ENCODE measurements at places on chromosomes 2 and 18.

- no peak for DNase-seq
Measured at GRCh38 chr2:225196579-225196978, 154.3 kb upstream of the DOCK10 start.

DNA sequence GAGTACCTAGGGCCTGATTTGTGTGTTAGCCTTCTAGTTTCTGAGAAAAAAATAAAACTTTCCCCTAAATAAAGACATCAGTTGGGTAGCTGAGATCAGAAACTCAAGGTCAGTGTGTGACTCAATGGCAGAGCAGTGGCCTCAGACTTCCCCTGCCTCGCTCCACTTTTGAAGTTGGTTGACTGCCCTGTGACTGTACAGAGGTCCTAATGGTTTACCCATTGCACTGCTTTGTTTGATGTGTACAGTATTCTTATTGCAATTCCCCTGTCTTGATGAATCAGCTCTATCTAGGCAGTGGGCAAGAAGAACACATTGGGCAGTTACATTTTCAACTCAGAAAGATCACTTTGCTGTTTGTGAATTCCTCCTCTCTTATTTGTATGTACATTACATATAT lies 315.7 kb downstream of the KCNS3 start:
- DNase-seq, result no peak

DNA sequence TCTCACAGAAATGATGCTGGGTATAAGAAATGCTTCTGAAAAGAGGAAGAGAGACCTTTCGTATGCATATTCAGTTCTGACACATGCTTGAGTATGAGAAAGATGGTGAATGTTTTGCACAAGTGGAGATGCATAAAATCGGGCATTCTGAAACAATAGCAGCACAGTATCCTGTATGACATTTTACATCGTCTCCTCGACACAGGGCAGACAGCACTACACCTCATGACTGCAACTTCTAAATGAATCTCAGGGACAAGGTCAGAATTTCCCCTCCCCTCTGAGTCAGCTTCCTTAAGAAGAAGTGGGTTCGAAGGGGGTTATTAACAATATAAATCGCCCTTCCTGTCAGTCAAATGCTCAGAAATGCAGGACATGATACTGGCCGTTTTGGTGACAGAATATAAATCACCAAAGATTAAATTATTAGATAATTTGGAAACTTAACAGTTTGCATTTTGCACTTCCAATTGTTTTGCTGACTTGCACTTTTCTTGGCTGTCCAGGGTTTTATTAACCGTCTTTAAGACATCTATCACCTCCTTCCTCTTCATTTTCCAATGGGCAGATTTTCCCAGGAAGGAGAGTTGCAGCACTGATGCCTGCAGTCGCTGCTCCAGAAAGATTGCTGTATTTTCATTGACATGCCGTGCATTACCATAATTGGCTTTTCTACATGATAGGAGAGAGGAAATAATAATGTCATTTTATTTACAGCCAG lies 57.2 kb downstream of the TSHZ1 start:
- DNase-seq, result no peak

DNA sequence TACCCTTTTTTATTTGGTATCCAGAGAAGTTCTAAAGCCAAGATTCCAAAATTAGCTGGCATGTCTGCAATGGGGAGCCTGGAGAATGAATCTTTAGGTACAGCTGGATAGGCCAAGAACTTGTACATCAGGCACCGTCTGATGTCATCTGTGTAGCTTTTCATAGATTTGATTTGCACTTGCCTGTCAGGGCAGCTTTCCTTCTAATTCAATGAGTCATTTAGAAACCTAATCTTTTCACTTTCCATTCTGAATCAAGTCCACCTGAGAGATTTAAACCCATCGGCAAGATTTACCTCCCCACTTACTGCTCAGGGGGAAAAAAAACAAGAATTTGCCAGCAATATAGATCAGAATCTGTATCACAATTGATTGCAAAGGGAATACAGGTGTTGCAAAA lies 60.9 kb upstream of the ACAA2 start:
- no peak for DNase-seq

DNA sequence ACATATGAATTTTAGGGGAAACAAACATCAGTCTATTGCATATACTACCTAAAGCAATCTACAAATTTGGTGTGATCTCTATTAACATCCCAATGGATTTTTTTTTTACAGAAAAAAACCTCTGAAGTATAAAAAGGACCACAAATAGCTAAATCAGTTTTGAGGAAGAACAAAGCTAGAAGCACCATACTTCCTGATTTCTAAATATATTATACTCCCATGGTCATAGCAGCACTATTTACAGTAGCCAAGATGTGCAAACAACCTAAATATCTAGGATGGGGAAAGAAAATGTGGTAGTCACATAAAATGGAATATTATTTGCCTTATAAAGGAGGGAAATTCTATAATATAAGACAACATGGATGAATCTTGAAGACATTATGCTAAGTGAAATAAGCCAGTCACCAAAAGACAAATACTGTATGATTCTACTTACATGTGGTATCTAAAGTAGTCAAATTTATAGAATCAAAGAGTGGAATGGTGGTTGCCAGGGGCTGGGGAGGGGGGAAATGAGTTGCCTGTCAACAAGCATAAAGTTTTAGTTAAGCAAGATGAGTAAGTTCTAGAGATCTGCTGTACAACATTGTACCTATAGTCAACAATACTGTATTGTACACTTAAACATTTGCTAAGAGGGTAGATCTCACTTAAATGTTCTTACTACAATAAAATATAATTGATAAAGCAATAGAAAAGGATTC lies 17.6 kb upstream of the CASP8 start:
- no peak for DNase-seq

GRCh38 chr18:8778386-8778785 lies 73.0 kb downstream of the MTCL1 start:
- no peak for DNase-seq

- no peak for DNase-seq
Measured at GRCh38 chr2:195575879-195576401, 81.1 kb upstream of the SLC39A10 start.

GRCh38 chr18:42182728-42183700 lies 228.0 kb downstream of the PIK3C3 start:
- DNase-seq, result no peak

GRCh38 chr2:232689152-232689910 lies 7.8 kb upstream of the GIGYF2 start:
- DNase-seq, result no peak

DNA sequence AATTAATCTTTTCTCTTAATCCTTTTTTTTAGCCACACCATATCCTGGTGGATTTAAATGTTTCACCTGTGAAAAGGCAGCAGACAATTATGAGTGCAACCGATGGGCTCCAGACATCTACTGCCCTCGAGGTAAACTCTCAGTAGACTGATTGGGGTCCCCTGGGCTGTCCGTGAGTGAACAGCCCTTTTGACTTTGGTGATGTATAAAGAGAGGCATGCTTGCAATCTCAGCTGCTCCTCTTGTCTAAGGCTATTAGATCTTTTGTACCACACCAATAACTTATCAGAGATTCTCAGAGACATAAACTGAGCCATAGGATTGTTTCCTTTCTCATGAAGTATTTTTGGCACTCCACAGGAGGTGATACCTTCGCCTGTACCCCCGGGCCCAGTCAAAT lies 118.6 kb downstream of the LYPD6 start:
- DNase-seq, result no peak

Measured in activated naive CD8-positive, alpha-beta T cell treated with anti-CD3 and anti-CD28 coated beads, Interleukin-2, amount 50 U/mL, for 16 hours (primary cell).